Stimulated activated CD4-positive, alpha-beta T cell treated with anti-CD3 and anti-CD28 coated beads, Interleukin-2, amount 100 ng/mL, for 48 hours (primary cell): ENCODE measurements at places on chromosomes 16 and 17.
A peak's percentile ranks its signal among the peaks of the same experiment; 100 is the strongest.

DNA sequence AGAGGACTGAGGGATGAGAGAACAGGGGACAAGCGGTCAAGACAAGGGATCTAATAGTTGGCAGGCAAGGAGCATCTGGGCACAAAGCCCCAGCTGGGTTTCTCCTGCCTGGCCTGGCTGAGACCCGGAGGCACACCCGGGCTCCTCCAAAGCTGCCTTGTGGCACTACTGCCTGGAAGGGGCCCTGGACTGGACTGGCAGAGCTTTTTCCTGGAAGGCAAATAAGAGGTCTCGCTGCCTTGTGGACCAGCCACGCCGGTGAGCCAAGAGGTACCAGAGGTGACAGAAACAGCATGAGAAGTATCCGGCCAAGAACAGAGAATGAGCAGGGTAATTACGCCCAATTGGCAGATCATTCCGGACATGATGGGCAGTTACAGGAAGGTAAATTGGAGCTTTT is 64.6 kb downstream of the GTF3C1 start:
- DNase-seq: no peak

DNA sequence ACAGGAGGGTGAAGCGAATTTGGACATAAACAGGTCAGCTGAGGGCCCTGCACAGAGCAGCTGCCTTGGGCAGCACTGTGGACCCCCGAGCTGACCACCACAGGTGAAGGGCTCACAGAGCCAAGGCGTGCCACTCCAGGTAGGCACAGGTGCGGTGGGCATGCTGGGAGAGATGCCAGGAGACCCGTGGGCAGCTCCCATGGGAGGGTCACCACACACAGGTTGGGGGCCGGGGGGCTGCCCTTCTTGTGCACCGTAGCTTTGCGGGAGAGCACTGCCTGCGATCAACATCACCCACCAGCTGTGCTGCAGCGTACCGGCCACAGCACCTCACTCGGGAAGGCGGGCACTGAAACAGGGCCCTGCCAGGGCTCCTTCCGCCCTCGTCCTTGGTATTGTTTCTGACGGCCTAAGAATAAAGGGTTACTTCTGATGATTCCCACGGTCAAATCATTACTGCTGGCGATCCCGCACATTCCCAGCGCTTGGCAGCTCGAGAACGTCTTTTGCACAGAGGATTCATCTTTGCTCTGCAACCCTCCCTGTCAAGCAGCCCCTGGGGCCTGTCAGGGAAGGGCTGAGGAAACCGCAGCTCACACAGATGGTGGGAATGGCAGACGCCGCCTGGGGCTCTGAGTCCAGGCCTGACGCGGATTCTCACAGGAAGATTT is 181.7 kb downstream of the BANP start:
- no peak for DNase-seq

DNA sequence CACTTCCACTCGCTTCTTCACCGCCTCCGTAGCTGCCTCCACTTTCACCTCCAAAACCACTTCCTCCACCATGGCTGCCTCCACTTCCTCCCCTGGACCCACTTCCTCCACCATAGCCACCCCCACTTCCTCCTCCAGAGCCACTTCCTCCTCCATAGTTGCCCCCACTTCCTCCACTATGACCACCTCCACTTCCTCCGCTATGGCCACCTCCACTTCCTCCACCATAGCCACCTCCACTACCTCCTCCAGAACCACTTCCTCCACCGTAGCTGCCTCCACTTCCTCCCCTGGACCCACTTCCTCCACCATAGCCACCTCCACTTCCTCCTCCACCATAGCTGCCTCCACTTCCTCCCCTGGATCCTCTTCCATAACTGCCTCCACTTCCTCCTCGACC is 4.5 kb downstream of the KRT9 start:
- DNase-seq: no peak

GRCh38 chr17:31274252-31274651 is 22.8 kb downstream of the OMG start:
- no peak for DNase-seq

DNA sequence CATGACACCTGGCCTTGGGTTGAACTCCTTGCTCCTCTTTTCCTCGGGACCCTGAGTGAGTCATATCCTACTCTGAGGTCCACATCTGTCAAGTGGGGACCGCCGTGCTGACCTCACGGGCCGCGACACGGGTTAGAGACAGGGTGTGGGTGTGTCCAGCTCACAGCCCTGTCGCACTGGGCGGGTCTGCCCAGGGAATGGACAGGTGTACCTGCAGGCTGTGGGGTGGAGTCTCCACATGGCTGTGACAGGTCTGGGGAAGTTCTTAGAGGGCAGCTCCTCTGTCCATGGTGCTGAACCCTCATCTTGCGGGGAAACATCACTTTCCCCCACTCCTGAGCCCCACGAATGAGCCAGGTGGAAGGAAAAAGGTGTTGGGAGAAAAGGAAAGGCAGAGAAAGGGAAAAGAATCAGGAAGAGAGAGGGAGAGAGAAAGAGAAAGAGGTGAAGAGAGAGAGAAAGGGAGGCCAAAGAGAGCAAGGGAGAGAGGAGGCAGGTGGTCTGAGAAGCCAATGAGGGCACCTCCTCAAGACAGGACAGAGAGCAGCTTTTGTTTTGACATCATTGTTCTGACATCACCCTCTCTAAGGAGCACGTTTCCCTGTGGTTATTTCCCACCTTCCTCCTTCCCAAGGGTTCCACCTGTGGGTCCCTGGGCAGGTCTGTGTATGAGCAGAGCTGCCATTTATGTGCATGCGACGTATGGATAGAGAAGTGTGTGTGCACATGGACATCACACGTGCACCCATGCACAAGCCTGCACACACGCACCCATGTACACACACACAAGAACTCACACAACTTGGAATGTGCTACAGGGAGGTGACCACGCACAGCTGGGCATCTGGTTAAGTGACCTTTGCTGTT is 32.6 kb upstream of the CBFA2T3 start:
- DNase-seq: peak; percentile 23

- no peak for DNase-seq
Measured at GRCh38 chr16:84940670-84941551, 70.4 kb downstream of the ZDHHC7 start.

GRCh38 chr16:51573191-51573590 is 422.1 kb upstream of the SALL1 start:
- DNase-seq: no peak

DNA sequence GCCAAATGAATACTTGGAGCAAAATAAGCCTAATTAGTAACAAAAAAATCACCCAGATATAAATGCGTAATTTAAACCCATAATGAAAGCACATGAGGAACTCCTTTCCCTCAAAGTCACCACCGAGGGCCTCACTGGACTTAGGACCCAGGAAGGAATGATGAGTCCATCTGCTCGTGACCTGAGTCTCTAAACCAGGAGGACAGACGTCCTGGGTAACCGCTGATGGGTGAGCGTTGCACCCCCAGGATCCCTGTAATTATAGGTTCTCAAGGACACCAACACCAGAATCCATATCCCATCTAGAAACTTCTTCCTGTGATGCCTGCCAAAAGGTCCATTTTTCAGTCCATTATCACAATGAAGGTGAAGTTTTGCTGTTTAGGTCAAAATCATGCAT is 121.4 kb downstream of the ZNF778 start:
- DNase-seq: no peak
